Stomach (tissue), 19 donors: ENCODE measurements at places on chromosomes 13 and 19. TPM values are rescaled to one million over a fixed set of nuclear protein-coding genes. Genes with fewer than 3 reads are reported as not detected.

DNA sequence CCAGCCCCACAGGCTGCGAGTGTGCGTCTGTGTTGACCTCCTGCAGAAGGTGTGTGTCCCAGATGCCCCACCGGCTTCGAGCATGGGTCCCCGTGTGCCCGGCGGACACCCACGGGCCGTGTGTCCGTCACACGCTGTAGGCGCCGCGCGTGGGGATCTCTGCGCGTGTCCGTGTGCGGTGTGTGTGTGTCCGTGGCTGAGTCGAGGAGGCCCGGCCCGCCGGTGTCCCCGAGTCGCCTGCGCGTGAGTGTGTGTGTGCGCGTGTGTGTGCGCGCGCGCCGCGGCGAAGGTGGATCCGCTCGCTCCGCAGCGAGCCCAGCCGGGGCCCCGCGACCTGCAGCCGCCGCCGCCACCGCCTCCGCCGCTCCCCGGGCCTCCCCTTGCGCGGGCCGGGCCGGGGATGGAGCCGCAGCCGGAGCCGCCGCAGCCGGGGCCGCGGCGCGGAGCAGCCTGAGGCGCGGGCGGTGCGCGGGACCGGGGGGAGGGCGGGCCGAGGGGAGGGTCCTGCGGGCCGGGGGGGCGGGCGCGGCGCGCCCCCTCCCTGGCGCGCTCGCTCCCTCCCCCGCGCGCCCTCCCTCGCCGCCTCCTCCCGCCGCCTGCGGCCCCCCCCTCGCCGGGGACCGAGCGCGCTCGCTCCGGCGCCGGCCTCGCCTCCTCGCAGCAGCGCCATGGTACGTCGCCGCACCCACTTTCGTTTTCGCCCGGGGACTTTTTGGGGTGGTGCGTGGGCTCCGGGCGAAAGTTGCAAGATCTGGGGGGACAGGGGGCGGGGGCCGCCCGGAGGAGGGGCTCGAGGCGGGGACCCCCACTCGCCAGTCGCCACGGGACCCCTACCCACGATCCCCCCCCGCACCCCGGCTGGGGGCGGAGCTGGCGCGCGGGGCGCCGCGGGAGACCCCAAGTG, 7.1 kb upstream of the NFIC start:
- DNase-seq, result peak; percentile 78
- H3K27ac ChIP-seq, result peak overlapping the region; percentile 93

DNA sequence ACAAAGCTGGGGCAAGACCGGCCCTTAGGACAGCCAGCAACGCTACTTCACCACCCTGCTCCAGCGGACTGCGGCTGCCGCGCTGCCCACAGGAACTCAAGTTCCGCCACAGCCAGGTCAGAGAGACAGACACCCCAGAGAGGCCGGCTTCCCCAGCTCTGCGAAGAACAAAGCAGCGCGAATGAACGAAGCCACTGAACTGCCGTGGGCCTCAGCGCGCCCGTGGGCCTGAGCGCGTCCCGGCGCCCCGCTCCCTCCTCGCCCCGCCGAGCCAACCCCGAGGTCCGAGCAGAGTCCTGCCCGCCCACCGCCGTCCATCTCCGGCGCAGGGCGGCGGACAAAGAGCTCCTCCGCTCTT, 158.4 kb downstream of the RNF17 start:
- H3K4me1 ChIP-seq, result peaks cover 13% of the 10 kb centered on the region
- peak overlapping the region; percentile 81 for H3K27ac ChIP-seq
- H3K36me3 ChIP-seq, result no peaks in the 10 kb centered on the region

- H3K27ac ChIP-seq, result no peak overlapping the region
- H3K36me3 ChIP-seq, result peaks cover 77% of the 10 kb centered on the region
- H3K4me3 ChIP-seq, result no peak overlapping the region
- H3K27me3 ChIP-seq, result no peaks in the 10 kb centered on the region
- DNase-seq, result no peak
- no peaks in the 10 kb centered on the region for H3K4me1 ChIP-seq
These were observed 60.2 kb downstream of the ESD start for GRCh38 chr13:46736541-46737310.

DNA sequence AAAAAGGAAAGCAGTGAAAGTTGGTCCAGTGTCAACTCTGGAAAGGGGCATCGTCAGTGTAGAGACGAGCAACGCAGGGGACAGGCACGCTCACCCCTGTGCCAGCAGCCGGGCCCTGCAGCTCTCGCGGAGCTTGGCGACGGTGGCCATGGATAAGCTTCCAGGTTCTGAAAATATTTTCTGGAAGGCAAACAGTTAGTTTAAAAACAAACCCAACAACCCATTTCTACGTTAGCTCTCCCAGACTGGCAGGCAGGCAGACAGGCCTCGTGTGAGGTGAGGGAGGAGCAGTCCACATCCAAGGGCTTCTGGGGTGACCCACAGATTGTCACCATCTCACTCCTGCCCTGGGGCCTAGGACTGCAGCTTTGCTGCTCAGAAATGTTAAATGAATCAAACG, 27.4 kb downstream of the LAMP1 start:
- no peak overlapping the region for H3K4me3 ChIP-seq
- no peak for DNase-seq
- no peaks in the 10 kb centered on the region for H3K27me3 ChIP-seq
- no peaks in the 10 kb centered on the region for H3K4me1 ChIP-seq
- H3K36me3 ChIP-seq, result peaks cover 52% of the 10 kb centered on the region

- no peaks in the 10 kb centered on the region for H3K27me3 ChIP-seq
- H3K27ac ChIP-seq, result peak overlapping the region; percentile 21
- no peak overlapping the region for H3K4me3 ChIP-seq
- peaks cover 19% of the 10 kb centered on the region for H3K4me1 ChIP-seq
- DNase-seq, result peak; percentile 84
- no peaks in the 10 kb centered on the region for H3K36me3 ChIP-seq
These were observed 199.6 kb downstream of the SPRY2 start for GRCh38 chr13:80141123-80141849.

- no peak overlapping the region for H3K4me3 ChIP-seq
- no peaks in the 10 kb centered on the region for H3K4me1 ChIP-seq
These were observed 350.1 kb downstream of the FOXO1 start for GRCh38 chr13:40316301-40316700.

DNA sequence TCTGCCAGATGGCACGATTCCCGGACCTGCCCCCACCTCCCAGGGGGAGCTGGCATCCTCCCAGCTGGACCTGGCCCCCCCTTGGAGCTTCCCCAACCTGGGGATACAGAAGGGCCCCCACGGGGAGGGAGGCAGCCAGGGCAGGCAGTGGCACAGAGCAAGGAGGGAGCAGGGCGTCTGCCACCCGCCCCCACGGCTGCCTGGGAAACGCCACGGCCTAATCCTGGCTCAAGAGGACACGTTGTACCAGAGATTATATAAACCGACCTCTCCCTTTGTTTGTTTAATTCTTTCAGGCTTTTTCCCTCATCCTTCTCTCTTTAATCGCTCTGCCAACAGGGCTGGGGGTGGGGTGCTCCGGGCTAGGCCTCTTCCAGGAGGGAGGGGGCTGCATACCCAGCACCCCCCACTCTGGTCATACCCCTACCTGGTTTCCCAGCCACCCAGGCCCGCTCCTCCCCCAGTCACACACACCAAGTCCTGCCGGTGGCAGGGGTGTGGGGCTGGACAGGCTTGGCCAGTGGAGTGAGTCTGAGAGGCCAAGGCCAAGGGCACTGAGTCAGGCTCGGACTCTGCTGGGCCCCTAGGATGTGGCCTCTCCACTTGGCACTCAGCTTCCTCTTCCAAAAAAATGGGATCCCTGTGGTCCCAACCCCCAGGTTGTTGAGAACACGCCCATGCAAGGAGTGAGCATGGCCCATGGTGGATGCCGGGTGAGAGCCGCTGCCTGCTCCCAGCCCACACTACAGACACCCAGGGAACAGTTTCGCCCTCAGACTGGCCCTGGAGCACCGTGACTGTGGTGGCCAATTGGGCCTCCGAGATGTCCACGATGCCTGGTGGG, 29.5 kb upstream of the NFIC start:
- H3K4me1 ChIP-seq, result peaks cover 51% of the 10 kb centered on the region
- no peaks in the 10 kb centered on the region for H3K27me3 ChIP-seq
- no peak overlapping the region for H3K4me3 ChIP-seq

DNA sequence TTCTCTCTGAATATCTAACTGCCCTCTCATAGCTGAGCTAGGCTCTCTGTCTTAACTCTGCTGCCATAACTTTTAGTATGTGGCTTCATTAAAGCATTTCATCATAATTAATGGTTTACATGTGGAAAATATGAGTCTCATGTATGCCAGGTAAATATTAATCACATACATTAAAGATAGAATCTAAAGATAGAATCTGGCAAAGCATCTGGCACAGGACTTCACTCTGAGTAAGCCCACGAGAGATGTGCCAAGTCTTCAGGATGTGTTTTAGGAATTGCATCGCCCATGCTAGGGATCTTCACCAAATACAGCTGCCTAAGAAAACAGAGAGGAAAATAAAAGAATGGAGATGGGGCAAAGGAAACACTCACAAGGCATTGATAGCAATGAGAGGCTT, 285.8 kb downstream of the DIAPH3 start:
- peaks cover 6% of the 10 kb centered on the region for H3K4me1 ChIP-seq
- no peak overlapping the region for H3K4me3 ChIP-seq
- no peaks in the 10 kb centered on the region for H3K27me3 ChIP-seq

- H3K27ac ChIP-seq, result no peak overlapping the region
- no peaks in the 10 kb centered on the region for H3K27me3 ChIP-seq
- H3K4me1 ChIP-seq, result peaks cover 31% of the 10 kb centered on the region
- H3K4me3 ChIP-seq, result no peak overlapping the region
These were observed 50.0 kb downstream of the GAS6 start for GRCh38 chr13:113813749-113814434.

DNA sequence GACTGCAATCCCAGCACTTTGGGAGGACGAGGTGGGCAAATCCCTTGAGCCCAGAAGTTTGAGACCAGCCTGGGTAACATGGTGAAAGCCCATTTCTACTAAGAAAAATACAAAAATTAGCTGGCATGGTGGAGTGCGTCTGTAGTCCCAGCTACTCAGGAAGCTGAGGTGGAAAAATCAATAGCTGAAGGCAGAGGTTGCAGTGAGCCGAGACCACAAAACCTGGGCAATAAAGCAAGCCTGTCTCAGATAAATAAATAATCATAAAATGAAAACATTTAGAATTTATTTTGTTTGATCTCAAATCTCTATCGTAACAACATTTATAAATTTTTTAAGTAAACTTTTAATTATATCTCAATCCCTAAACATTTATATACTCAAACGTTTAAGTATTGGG, 36.6 kb downstream of the USP12 start:
- no peak for DNase-seq
- H3K36me3 ChIP-seq, result no peaks in the 10 kb centered on the region
- H3K4me1 ChIP-seq, result peaks cover 66% of the 10 kb centered on the region
- no peak overlapping the region for H3K27ac ChIP-seq
- H3K4me3 ChIP-seq, result no peak overlapping the region

- H3K4me1 ChIP-seq, result no peaks in the 10 kb centered on the region
- no peaks in the 10 kb centered on the region for H3K27me3 ChIP-seq
- no peak overlapping the region for H3K4me3 ChIP-seq
- no peak overlapping the region for H3K27ac ChIP-seq
- no peak for DNase-seq
These were observed 523.4 kb downstream of the FGF9 start for GRCh38 chr13:22194106-22194805.

- no peaks in the 10 kb centered on the region for H3K36me3 ChIP-seq
- no peak for DNase-seq
- H3K4me3 ChIP-seq, result no peak overlapping the region
- H3K4me1 ChIP-seq, result no peaks in the 10 kb centered on the region
These were observed 1381.9 kb downstream of the EFNB2 start for GRCh38 chr13:105153611-105154010.

GRCh38 chr19:6076291-6076665, 34.0 kb downstream of the RFX2 start:
- H3K4me3 ChIP-seq, result no peak overlapping the region
- no peak for DNase-seq
- H3K4me1 ChIP-seq, result peaks cover 13% of the 10 kb centered on the region
- H3K27ac ChIP-seq, result peak overlapping the region; percentile 60
- no peaks in the 10 kb centered on the region for H3K27me3 ChIP-seq

GRCh38 chr13:43489233-43489632, 297.5 kb downstream of the ENOX1 start:
- no peak for DNase-seq
- no peak overlapping the region for H3K27ac ChIP-seq
- no peak overlapping the region for H3K4me3 ChIP-seq
- H3K36me3 ChIP-seq, result no peaks in the 10 kb centered on the region
- no peaks in the 10 kb centered on the region for H3K4me1 ChIP-seq
- no peaks in the 10 kb centered on the region for H3K27me3 ChIP-seq

- DNase-seq, result peak; percentile 30
- H3K27ac ChIP-seq, result no peak overlapping the region
- no peaks in the 10 kb centered on the region for H3K27me3 ChIP-seq
- peaks cover 6% of the 10 kb centered on the region for H3K4me1 ChIP-seq
- H3K4me3 ChIP-seq, result no peak overlapping the region
These were observed 211.3 kb upstream of the RFC3 start for GRCh38 chr13:33606692-33607091.

- no peaks in the 10 kb centered on the region for H3K27me3 ChIP-seq
- peaks cover 32% of the 10 kb centered on the region for H3K4me1 ChIP-seq
- no peak overlapping the region for H3K27ac ChIP-seq
- peak; percentile 86 for DNase-seq
These were observed 104.7 kb downstream of the RGCC start for GRCh38 chr13:41562083-41562482.

GRCh38 chr13:24693862-24694471, 13.8 kb downstream of the ATP12A start:
- H3K4me3 ChIP-seq, result no peak overlapping the region
- H3K4me1 ChIP-seq, result no peaks in the 10 kb centered on the region
- DNase-seq, result peak; percentile 81
- H3K27me3 ChIP-seq, result no peaks in the 10 kb centered on the region

DNA sequence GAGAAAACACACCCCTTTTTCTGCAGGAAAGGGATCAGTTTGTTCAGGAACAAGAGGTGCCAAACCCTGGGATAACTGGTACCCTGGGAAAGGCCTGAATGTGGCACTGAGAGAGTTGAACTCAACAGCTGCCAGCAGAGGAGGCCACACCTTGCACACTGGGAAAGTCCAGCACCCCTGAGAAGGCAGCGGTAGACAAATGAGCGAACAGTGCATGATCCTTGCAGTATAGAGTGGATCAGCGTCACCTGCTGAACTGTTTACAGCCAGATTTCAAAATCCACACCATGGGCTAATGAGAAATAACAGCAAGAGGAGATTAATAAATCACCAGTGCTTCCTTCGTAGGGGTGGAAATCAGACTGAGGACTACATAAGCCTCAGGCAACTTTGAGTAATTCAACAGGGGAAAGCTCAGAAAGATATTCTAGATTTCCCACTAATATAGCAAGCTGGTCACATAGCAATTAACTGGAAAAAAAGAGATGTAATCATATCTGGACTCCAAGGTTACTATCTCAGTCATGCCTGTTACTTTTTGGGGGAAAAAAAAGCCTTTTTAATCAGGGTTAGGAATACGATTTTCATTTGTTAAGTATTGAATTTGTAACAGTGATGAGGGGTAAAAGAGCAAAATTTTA, 52.0 kb downstream of the DCT start:
- no peaks in the 10 kb centered on the region for H3K4me1 ChIP-seq
- no peak for DNase-seq
- H3K36me3 ChIP-seq, result no peaks in the 10 kb centered on the region
- no peak overlapping the region for H3K4me3 ChIP-seq
- H3K27me3 ChIP-seq, result peaks cover 6% of the 10 kb centered on the region

The NTF4 gene
- not detected for total RNA-seq

The PLVAP gene
- 23.7 TPM for total RNA-seq

The CEACAM6 gene
- not detected for total RNA-seq

The HSPH1 gene
- 28.6 TPM for total RNA-seq

The ZNF426 gene
- 5.8 TPM for total RNA-seq

The CNN1 gene
- total RNA-seq, result 205 TPM

The MISP gene
- total RNA-seq, result 5.3 TPM

The RAB8A gene
- total RNA-seq, result 11.2 TPM

The KLK12 gene
- total RNA-seq, result not detected
